ENCODE measurements at places on chromosomes 6 and 20.

GRCh38 chr6:27188885-27189418, 58.5 kb upstream of the PRSS16 start:
- peak; percentile 52 for DNase-seq

DNA sequence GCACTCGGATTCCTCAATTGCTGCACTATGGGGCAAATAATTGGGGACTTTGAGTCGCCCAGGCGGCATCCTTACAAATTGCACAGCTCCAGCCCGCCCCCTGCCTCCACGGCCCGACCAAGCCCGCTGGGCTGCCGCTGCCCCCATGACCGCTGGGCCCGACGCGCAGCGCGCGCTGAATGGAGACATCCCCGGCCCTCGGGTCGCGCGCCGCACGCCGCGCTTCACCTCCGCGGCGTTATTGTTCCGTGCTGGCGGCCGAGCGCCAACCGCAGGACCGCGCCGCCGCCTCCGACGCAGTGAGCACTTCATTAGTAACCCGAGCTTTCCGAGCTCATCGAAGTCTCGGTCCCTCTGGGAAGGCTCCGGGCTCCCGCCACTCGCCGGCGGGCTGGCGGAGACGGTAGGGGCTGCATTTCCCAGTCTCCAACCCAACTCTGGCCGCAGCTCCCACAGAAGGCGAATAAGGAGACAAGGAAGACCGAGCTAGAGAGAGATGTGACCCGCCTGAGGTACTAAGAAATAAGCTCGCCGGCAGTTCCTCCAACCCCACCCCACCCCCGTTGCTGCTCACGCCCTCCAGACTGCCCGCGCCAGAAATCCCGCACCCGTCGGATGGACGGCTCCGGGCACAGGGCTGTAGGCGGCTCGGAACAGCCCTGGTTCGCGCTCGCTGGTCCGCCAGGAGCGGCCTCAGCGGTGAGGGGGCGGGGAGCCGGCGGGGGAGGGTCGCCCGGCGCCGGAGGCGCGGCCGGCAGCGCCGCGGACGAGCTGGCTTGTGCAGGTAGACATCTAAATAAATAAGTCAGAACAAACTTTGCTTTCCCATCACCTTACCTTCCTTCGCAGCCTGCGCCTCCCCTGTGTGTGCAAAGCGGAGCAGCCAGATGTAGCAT, 703 bp downstream of the EPHA7 start:
- no peak for DNase-seq

- DNase-seq, result no peak
These were observed 54.0 kb upstream of the TNFRSF21 start for GRCh38 chr6:47363736-47364135.

DNA sequence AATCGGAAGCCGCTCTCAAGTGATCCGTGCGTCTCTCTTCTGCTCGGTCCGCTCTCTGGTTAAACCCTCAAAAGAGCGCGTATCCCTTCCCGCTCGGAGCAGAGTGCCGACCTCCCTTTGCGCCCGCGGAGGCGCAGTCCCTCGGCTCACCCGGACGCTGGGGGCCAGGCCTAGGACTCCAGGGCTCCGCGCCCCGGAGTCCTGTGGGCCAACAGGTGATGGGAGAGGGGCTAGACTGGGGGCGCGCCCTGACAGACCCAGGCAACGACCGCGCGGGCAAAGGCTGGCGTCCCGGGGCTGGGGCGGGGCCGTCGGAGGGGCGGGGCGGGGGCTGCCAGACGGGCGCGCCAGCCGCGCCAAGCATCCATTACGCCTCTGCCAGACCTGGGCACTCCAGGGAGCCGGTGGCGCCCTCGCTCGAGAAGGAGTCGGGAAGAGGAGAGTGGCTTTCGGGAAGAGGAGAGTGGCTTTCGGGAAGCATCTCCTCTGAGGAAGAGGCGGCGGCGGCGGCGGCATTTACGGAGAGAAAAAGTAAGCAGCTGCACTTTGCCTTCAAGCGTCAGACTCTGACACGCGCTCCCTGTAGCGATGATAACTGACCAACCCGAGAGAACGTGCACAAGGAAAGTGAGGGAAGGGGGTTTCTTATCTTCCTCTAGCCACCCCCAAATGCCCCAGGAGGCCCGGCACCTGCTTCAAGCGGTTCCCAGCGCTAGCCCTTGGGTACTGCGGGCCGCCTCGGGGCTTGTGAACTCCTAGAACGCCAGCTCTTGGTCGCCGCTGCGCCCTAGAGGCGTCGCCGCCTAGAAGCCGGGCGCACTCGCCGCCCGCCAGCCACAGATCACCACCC, 2.6 kb downstream of the EPHA7 start:
- DNase-seq, result no peak

GRCh38 chr20:10565922-10566897, 107.6 kb downstream of the JAG1 start:
- DNase-seq, result no peak

DNA sequence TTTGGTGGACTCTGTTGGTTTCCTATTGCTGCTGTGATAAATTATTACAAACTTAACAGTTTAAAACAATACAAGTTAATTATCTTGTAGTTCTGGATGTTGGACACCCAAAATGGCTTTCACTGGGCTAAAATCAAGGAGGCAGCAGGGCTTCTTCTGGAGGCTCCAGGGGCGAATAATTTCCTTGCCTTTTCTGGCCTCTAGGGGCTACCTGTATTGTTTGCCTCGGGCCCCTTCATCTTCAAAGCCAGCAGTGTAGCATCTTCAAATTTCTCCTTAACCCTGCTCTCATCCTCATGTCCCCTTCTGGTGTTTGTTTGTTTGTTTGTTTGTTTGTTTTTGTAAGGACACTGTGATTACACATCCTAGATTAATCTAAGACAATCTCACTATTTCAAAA, 60.5 kb upstream of the ANKEF1 start:
- DNase-seq, result no peak

DNA sequence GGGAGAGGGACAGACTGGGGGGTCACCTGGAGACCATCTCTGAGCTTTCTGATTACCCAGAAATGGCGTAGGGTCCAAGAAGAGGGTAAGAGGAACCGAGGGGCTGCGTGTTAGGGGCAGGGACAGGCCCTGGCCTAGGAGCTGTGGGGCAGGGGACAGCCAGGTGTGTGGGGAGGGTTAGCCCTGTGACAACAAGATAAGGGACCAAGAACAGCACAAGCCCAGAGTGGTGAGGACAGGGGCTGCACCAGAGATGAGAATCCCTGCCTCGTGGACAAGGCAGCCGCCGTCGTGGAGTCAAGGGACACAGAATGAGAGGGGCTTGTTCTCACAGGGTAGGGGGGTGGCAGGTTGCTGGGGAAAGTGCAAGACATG, 449 bp upstream of the AVP start:
- DNase-seq, result no peak

- no peak for DNase-seq
These were observed 78.0 kb downstream of the RWDD2A start for GRCh38 chr6:83270971-83271719.

DNA sequence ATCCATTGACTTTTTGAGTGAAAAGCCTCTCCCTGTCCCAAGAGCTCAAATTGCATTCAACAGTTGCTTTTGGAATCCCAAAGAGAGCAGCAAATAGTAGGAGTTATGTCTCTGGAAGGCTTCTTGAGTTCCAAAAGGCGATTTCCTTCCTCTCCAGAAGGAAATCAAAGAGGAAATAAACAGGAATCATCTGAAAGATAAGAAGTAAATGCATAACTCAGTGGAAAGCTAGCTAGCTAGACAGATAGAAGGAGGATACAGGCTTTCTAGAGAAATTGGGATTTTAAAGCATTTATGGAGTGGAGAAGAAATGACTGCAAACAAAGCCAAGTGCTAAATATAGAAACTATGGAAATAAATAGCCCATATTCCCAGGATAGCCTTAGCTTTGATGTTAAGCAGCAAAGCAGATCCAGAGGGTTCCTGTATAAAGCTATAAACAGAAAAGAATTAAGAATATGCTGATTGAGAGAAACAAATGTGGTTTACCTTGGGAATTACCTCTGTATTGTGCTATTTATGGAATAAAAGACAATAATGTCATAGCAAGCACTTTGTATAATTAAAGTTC, 214.7 kb downstream of the PLCB1 start:
- DNase-seq, result no peak

DNA sequence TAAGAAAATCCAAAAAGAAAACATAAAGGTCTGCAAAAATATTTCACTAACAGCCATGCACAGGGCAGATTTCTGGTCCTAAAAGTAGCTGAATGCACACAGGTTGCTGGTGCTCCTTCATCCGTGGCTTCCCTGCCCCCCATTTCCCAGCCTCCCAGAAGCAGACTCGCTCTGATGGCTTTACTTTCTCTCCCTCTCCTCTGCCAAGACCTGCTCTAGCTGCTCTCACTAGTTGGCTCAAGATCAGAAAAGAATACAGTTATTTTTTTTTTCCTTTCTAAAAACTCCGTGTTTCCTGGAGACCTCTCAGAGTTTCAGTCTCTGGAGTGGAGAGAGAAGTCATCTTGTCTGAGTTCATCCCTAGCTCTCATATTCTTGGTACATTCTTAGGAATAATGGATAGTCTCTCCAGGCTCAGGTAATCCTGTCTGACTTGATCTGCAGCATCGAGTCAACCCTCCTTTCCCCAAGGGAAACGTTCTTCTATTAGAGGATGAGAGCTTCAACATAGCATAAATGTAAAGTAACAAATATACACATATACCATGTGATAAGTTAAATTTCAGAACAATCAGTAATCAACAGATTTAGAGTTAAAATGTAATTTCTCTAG, 214.2 kb downstream of the TBC1D7 start:
- DNase-seq, result no peak

GRCh38 chr6:12806136-12806535, 89.6 kb downstream of the PHACTR1 start:
- no peak for DNase-seq

DNA sequence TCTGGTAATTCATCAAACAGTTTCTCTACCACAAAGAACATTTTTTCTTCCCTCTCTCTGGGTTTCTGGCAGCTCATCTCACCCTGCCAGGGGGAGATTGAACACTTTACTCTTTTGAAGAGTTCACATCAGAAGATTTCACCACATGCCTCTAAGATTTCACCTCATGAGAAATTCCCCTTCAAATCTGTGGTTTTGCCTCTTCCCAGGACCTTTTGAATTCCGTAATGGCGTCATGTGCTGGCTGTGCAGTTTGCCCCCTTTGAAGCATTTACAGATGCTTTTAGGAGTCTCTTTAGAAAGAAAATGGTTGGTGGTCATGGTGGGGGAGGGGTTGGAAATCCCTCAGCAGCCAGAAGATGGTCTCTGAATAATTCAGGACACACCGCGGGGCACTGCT, 486.1 kb downstream of the QKI start:
- DNase-seq, result no peak

- peak; percentile 76 for DNase-seq
These were observed 9.5 kb upstream of the SFT2D1 start for GRCh38 chr6:166351715-166352285.

DNA sequence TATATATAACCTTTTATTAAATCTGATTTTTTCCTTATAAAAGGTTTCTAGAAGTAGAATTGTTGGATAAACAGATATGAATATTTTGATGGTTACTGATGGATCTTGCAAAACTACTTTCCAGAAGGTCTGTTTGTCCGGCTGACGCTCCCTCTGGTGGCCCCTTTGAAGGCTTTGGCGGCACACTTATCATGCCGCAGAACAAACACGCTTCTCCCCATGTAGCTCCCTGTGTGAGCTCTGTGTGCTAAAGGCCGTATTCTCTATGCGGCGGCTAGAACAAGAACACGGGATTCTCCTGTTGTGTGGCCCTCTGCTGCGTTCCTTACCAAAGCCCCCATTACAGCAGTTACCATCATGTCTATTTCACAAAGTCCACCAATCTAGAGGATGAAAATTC, 30.0 kb downstream of the PPP1R3G start:
- DNase-seq, result no peak

DNA sequence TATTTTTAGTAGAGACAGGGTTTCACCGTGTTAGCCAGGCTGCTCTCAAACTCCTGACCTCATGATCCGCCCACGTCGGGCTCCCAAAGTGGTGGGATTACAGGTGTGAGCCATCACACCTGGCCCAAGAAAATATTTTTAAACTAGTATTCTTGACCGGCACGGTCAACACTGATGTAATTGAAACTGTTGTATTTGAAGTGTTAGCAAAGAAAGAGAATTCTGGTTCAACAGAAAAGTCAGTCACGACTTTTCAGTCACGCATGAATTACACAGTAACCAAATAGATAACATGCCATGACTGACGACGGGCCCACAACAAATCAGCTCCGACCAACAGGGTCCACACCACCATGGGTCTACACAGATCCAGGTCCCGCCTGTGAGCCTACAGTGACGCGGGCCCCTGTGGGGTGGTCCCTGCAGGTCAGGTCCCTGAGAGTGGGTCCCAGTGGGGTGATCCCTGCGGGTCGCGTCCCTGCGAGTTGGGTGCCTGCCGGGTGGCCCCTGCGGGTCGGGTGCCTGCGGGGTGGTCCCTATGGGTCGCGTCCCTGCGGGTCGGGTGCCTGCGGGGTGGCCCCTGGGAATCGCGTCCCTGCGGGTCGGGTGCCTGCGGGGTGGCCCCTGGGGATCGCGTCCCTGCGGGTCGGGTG, 1.0 kb downstream of the GMEB2 start:
- no peak for DNase-seq

- no peak for DNase-seq
These were observed 15.2 kb downstream of the TAB2 start for GRCh38 chr6:149332602-149333265.

GRCh38 chr6:40986921-40987819, 51.9 kb downstream of the UNC5CL start:
- no peak for DNase-seq

GRCh38 chr6:31911826-31912585, 10.1 kb upstream of the ZBTB12 start:
- DNase-seq, result no peak

DNA sequence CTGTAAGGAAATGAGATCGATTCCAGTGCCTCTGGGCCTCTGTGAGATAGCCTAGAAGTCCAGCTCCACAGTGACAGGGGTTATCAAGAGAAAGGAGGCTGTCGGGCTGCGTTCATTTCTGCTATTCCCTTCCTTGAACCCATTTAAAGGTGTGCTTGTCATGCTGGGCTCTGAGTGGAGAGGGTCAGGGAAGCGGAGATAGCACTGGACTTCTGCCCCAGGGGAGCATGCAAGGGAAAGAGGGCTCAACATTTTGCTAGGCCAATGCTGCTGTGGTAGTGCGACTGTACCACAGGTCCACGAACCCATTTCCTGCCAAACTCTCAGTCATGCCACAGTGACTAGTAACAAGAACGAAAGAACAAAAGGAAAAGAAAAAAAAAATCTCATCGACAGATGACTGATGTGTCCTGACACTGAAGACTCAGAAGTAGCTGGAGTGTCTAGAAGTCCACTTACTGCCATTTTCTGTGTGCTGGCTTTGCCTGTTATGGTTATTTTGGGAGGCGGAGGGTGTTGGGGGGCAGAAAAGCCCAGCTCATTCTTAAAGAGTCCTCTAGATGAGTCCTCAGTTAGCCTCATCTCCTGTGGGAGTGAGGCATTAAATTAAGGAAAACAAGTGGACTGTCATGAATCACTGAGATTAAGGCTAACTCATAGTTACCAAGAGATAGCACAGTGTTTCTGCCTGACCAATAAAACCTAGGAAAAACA, 8.1 kb downstream of the NEDD9 start:
- no peak for DNase-seq

GRCh38 chr6:125205931-125206330, 52.4 kb downstream of the TPD52L1 start:
- DNase-seq, result no peak

- no peak for DNase-seq
These were observed 139.2 kb upstream of the PLN start for GRCh38 chr6:118408863-118409262.

Data from NCI-H2081 treated with DMSO at 0.1 percent for 48 hours (cell line).